Left ventricle myocardium inferior (tissue), 1 donor: ENCODE measurements at places on chromosomes 1 and 21.

DNA sequence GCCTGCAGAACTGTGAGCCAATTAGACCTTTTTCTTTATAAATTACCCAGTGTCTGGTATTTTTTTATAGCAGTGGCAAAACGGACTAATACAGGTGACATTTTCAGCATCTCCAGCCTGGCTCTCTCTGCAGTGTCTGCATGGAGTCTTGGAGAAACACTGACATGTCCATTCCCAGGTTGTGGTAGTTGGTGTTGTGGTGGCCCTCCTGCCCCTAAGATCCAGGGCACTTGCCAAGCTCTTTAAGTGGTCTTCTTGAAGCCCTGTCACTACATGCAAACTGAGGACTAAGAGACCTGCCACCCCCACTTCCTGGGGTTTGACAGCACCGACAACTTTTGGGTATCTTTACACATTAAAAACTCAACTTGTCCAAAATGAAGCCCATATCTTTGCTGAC, 419.4 kb downstream of the NPHP4 start:
- no peak for DNase-seq

DNA sequence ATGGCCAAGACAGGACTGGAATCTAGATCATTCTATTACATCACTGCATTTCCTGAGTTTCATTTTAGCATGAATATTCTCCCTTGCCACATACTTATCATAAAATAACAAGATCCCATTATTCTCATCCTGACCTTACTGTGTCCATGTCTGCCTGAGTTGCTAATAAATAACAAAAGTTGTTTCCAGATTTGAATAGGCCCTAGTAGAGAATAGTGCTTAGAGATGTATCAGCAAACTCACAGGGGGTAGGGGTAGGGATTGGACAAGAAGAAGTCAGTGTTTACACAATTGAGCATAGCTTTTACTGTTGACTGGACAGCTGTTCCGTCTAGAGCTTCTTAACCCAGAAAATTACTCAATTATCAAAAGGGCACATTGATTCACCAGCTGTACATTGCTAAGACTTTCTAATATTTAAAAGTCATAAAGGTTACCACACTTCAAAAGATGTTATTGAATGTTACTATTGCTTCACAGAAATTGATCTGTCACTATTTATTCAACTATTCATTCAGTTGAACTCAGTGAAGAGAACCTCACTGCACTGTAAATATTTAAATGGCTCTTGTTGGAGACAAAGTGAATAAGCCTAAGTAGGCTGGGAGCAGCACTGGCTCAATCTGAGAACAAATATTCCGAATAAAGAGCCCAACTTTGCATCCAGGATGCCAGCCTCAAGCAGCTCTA, 121.9 kb downstream of the NRIP1 start:
- no peak for DNase-seq

DNA sequence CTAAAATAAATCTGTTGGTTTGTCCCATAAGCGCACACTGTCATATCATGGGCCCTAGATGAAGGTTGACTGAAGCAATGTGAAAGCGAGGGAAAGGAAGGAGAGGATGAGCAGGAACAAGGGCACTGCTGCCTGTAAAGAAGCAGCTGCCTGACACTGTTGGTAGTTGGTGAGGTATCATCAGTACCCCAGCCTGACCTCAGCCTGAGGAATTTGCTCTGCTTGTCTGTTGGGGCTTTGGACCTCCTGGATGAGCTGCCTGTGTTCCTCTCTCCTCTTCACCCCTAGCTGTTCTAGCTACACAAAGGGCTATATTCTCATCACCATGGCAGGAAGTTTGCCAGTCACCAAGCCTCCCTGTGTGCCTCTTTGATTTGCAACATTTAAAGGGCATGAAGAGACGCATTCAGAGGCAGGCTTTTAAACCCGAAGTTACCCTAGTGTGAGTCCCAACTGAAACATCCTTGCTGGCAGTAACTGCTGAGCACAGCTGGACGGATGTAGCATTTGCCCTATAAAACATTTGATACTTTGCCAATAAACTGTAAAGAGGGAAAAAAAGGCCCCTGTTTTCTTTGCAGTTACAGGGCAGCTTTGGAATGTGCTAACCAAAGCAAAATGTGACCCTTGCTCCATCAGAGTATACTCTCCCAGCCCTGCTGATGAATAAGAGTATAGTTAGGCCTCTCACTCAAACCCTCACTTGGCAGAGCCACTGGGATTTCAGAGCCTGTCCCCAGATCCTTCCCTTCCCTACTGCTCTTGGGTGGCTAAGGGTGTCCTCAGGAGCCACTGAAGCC, 22.2 kb upstream of the SPATA6 start:
- no peak for DNase-seq

GRCh38 chr1:116559304-116559761, 11.5 kb downstream of the CD58 start:
- no peak for DNase-seq

DNA sequence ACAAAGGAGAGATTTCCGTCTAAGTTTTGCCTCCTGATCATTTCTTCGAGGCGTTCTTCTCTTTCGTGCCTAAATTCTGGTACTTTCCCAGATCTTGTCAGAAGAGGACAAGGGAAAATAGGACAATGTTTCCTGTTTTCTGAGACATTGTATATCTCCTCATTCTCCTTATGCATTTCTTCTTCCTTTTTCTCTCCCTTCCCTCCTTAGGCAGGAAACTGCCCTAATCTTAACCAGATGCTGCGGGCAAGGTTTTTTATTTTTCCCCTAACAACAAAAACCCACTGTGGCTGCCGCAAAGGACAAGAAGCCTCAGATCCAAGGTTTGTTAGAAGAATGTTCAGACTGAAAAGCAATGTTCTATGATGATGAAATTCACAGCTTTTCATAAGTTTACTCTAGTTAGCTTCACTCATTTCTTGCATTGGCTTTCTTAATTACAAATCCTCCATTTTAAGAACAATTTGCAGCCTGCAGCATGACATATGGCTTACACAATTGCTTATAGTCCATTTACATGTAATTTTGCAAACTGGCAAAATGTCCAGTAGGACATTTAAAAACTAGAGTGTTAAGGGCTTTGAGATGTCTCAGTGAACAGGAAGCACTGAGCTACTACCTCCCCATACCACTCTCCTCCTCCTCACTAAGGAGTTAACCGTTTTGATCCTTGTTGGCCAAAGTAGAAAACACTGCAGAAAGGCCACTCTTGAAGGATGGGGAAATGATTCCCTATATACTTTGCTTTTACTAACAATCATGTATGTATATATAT, 624 bp downstream of the CTSK start:
- no peak for DNase-seq

DNA sequence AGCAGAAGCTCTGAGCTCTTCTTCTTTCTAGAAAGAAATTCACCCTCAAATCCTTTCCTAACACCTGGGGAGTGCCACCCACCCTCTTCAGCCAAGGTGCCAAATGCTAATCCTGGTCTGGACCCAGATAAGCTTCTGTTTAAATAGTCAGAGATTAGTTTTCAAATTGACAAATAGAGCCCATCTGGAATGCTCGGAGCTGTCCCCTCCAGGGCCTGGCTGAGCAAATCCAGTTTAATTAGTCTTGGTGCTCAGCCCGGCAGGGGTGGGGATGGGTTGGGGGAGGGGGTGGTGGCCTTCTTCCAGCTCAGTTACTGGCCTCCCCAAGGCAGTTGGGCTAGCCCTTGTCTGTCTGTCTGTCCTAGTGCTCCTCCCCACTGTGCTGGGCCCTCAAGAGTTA, 269.5 kb downstream of the GRIK3 start:
- no peak for DNase-seq

DNA sequence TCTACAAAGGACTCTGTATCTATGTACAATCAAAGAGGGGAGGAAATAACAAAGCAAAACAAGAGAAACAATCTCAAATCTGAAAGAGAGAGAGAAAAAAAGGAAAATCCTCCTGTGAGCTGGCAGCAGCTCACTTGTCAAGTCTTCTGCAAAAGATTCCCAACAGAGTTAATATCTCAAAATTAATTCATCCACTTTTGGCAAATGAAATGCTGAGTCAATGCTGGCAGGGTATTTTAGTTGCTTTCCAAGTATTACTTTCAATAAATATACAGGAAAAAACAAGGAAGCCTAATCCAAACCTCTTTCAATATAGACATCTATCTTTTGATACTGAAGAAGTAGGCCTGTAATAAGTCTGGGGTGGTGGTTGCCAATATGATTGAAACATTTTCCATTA, 613.9 kb upstream of the NEGR1 start:
- no peak for DNase-seq

DNA sequence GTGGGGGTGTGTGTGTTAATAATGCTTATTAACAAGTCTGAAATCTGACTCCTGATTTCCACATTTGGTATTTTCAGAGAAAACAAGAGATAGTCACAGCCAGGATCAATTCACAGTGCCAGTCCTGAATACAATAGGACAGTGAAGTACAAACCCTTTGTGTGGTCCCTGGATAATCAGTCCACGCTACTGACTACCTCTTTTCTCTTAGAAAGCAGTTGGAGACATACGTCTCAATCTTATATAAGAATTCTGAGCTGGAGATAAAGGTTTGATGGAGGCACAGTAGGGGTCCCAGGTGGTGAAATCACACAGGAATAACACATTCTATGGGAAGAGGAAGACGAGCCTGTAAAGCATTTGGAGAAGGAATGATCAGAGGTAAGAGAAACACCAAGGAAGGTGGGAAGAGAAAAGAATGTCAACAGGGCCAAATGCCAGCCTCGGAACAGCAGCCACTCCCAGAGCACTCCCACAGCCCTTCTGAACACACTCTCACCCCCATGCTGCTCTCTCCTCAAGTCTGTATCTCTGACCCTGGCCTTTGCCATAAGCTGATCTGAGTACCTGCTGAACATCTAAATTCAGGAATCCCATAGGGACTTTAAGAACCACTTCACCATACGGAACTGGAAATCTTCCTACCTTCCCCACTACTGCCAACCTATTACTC, 48.6 kb downstream of the TRAF5 start:
- DNase-seq, result no peak

DNA sequence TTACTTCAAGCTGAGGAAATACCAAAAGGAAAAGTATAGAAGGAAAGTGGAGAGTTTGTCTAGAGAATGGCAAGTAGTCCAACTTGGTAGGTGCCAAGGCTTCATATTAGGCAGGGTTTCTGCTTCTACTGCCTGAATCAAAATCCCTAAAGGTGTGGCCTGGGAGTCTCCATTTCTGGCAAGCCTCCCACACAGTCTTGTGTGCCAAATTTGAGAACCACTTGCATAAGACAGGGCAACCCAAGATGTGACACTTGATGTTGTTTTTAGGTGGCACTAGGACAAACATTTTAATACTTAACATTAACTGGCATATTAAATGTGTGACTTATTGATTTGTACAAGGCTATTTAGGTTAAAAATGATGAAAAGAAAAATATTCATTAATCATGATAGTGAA, 60.1 kb downstream of the ATG4C start:
- no peak for DNase-seq

- no peak for DNase-seq
Observed at GRCh38 chr1:34715139-34715538, 39.7 kb upstream of the GJB5 start.

GRCh38 chr1:64121766-64122385, 81.5 kb upstream of the UBE2U start:
- no peak for DNase-seq

DNA sequence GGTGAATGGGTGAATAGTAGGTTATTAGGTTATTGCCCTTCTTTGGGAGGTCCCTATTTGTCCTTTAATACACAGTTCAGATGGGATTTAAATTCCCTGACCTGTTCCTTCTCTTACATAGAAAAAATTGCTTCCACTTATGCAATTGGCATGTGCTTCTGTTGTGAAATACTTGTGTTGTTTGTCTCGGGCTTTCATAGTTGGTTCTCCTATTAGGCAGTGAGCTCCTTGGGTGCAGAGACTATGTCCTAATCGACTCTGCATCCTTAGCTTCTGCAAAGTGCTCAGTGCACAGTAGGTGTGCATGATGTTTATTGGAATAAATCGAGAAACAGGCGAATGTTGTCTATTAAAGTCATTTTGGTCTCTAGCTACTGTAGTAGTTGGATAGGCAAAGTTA, 1.3 kb upstream of the PDE4B start:
- DNase-seq, result no peak

DNA sequence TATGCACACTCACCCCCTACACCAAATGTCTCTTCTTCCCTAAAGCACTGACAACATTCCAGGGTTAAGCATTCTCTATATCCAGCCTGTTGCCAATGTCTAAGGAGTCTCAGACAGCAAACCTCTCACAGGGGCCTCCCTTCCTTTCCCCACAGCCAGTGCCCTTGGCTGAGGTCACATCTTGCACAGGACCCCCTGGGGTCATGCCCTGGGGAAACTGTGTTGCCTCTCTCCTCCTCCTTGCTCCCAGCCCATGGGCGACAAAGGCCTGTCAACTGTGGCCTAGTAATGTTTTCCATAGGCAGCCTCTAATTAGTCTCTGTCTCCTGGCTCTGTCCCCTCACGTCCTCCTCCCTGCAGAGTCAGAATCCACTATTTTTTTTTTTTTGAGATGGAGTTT, 54.6 kb downstream of the NENF start:
- DNase-seq, result no peak

GRCh38 chr21:16116069-16116468, 386.3 kb downstream of the USP25 start:
- DNase-seq, result no peak

DNA sequence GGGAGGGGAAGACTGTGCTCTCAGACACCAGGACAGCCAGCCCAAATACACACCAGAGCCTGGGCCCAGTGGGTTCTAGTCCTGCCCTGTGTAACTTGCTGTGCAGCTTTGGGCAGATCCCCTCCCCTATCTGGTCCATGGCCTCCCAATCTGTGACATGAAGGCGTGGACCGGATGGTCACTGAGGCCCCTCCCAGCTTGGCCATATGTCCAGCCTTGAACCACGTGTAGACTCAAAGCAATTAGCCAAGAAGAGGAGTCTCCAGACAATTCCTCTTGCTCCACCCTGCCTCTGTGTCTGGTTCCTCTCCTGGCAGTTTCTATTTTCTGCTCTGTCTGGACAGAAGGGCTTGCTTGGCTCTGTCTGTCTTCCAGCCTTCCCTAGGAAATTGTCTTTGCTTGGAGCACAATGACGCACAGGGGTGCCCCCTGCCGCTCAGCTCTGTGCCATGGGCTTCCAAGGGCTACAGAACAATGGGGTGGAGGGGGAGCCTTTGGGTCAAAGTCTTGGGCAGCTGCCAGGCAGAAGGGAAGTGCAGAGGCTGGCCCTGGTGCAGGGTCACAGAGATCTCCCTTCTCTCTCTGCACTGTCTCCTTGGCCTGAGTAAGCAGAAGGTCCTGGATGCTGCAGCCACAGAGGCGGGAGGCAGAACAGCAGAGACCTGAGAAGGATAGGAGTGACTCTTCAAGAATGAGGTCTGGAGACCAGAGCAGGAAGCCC, 66.1 kb downstream of the TENT5C start:
- DNase-seq, result peak; percentile 70
